CD4-positive, alpha-beta T cell (primary cell): ENCODE measurements at places on chromosomes 5 and 9.

DNA sequence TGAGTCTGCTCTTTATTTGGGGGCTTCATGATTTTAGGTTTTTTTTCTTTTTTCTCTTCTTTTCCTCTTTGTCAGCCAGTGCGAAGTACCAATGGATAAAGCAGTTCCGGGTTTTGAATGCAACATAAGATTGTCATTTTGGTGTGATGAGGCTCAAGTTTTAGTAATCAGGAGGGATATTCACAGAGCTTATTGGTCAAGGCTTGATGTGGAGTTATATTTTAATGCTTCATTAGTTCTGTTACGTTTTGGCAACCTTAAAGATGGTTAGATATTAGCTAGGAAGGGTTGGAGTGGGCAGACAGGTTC is 1.4 kb downstream of the PIK3R1 start:
- no peak for DNase-seq

GRCh38 chr5:66351813-66352212 is 207.7 kb downstream of the SREK1 start:
- DNase-seq = no peak

DNA sequence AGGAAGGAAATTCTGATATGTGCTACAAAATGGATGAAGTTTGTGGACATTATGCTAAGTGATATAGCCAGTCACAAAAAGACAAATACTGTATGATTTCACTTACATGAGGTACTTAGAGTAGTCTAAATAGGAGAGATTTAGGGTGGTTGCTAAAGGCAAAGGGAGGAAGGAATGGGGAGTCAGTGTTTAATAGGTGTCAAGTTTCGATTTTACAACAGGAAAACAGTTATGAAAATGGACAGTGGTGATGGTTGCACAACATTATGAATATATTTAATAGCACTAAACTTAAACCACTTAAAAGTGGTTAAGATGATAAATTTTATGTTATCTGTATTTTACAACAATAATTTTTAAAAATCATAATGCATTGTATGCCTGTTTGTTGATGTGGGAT is 40.4 kb upstream of the ECM2 start:
- DNase-seq = no peak

GRCh38 chr5:34919077-34919476 is 3.6 kb downstream of the BRIX1 start:
- no peak for DNase-seq

DNA sequence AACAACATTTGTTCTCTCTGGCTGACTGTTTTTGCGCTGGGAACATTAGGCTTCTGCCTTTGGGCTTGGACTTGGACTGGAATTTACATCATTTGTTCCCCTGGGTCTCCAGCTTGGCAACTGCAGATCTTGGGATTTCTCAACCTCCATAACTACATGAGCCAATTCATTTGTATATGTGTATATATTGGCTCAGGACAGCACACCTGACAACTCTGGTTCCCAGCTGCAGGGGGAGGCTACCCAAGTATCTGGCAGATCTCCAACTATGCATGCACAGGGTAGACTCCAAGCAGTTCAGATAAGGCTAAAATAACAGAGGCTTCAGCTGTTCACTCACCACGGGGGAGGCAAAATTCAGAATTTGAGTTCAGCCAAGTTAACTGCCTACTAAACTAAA is 31.6 kb upstream of the F2RL1 start:
- no peak for DNase-seq

DNA sequence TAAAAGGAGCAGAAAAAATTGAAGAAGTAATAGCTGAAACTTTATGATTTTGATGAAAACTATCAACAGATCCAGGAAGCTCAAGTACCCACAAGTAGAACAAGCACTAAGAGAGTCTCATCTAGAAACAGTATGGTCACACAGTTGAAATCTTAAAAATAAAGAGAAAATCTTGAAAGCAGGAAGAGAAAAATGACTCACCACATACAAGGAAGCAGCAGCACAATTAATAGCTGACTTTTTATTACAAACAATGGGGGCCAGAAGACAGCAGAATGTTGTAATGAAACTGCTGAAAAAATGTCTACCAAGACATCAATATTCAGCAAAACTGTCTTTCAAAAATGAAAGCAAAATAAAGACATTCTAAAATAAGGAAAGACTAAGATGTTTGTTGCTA is 1108.3 kb upstream of the DMAC1 start:
- no peak for DNase-seq

GRCh38 chr9:122097679-122098315 is 4.7 kb upstream of the TTLL11 start:
- no peak for DNase-seq

- peak; percentile 46 for DNase-seq
These were observed 56.0 kb upstream of the FAM174A start for GRCh38 chr5:100479079-100479688.

DNA sequence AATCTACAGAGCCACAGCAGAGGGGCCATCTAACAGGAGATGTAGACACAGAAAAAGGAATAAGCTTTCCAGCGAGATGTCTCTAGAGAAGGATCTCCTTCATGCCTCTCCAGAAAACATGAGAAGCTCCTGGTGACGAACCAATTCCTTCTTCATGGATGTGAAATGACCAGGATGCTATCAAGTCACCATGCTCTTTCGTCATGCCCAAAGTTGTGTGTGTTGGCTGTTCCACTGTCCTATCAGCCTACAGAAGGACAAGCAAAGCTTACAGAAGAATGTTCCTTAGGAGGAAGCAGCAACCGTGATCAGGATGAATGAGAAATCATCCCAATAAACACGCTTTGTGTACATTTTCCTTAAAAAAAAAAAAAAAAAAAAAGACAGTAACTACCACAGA is 54.4 kb downstream of the ALDH7A1 start:
- DNase-seq = no peak

DNA sequence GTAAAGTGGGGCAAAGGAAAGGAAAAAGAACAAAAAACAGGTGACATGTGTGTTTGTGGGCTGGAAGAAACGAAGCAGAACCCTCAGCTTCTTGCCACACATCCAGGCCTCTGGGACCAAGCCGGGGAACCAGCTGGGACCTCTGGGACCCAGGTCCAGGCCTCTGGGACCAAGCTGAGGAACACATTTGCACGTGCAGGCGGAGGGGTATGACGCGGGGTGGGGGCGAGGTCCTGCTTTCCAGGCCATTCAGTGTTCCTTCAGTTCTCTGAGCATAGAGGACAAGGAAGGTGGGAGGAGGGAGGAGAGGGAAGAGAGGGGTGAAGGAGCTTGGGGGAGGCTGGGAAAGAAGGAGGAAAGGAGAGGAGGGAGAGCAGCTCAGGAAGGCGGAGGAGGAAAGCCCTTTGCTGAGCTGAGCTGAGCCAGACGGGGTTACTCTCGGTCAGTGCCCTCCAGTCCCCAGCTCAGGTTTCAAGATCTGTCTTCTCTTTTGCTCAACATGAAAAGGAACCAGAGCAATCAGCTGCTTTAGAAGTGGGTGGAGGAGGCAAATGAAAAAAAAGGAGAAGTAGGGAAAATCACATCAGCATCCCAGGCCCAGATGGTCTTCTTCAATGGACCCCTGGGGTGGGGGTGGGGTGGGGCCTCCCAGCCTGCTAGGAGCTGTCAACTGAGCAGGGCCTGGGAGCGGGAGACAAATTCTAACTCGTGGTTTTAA is 59.1 kb downstream of the ABCA1 start:
- no peak for DNase-seq

GRCh38 chr5:1945606-1946005 is 62.9 kb upstream of the IRX4 start:
- no peak for DNase-seq

DNA sequence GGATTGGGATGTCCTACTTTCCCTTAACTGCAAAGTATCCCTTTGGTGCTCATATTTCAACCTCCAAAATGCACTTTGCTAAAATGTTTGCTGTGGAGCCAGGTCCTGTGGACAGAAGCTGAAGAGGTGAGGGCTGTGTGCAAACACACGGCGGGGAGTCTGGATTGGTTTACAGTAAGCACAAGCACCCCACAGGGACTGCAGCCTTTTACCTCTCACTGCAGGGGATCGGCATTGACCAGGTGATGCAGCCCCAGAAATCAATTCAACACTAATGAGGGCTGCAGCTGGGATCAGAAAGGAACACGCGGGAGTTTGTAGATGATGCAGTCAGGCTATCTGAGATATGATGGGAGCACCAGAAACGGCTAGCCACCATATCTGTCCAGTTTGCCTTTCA is 450.9 kb downstream of the CCDC171 start:
- no peak for DNase-seq

GRCh38 chr9:83521011-83521410 is 17.2 kb downstream of the FRMD3 start:
- DNase-seq = no peak

DNA sequence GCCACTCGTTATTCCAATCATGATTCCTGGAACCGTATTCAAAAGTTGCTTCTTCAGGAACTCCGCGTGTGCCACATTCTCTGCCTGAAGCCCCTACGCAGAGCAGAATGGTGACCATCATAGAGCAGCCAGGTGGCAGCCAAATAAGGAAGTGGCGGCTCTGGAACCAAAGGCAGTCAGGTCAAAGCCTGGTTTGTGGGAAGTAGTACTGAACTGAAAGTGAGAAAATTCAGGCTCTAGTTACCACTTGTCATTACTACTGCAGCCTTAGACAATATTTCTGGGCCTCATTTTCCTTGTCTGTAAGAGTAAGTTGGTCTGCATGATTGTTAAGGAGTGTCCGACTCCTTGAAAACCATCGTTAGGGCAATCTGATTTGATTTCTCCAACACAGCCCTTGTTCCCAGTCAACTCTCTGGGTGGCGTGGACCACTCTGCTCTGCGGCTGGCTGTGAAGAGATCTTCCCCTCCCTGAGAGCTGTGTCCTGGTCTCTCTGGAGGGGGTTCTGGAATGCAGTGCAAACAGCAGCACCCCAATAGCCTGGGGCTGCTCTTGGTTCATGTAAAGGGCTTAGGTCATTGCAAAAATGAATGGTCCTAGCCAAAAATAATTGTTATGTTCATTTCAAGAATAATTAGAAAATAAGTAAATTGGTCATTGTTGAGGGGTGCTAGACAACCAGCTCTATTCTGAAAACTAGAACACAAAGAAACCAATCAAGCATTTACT is 102.4 kb downstream of the MED27 start:
- no peak for DNase-seq

GRCh38 chr9:1469996-1470395 is 419.8 kb downstream of the DMRT2 start:
- DNase-seq = no peak

- DNase-seq = no peak
These were observed 128.7 kb downstream of the SPOCK1 start for GRCh38 chr5:137370096-137371071.

DNA sequence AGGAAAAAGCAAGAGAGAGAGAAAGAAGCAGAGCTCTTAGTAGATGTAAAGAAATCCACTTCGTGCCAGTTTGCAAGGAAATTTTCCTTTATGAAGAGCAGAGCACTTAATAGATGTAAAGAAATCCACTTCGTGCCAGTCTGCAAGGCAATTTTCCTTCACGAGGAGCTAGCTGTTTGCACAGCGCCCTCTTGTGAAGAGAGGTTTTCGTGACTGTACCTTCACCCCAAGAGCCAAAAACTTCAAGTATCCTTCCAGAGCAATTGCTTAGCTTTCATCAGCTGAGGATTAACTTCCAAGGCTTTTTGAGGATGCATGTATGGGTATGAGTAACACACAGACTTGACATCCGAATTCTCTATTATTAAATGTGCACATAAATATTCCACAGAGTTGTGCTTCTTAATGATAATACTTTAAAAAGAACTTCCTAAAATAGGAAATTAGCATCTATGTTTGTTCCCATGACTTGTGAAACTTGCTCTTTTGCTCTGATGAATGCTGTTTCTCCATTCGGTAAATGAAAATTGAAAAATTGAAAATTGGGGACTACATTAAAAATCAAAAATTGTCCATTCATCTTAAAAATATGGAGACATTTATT is 525.6 kb downstream of the PDE4D start:
- peak; percentile 7 for DNase-seq

DNA sequence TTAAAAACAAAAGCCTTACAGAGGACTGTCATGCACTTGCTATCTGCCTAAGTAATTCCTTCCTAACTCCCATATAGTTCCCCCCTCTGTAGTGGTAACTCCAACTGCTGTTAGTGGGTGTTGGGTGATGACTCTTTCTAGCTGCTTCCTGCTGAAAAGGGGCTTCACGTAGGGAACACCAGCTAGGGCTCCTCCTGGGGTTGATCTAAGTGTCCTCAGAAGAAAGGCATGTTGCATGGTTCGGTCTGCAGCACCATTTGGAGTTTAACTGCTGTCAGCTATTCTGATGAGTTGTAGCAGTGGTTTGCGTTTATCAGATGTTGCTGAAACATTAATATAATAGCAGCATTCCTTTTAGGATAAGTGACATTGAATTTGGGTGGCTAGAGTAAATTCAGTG is 281.9 kb upstream of the TUSC1 start:
- no peak for DNase-seq

DNA sequence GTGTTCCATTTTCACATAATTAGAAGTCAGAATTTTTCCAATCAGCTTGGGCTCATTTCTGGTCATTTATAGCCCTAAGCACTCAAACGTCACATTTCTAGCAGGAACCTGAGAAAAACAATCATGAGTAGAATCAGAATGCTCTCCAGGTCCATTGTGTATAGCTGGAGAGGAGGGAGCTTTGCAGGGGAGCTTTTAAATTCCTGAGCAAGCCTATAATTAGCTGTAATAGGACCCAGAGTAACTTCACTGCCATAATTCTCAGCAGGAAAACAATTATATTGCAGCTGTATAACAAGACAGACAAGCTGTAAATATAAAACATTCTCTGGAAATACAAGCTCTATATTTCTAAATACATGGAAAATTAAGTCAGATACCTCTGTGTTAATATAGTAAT is 637.6 kb upstream of the SGCD start:
- no peak for DNase-seq

DNA sequence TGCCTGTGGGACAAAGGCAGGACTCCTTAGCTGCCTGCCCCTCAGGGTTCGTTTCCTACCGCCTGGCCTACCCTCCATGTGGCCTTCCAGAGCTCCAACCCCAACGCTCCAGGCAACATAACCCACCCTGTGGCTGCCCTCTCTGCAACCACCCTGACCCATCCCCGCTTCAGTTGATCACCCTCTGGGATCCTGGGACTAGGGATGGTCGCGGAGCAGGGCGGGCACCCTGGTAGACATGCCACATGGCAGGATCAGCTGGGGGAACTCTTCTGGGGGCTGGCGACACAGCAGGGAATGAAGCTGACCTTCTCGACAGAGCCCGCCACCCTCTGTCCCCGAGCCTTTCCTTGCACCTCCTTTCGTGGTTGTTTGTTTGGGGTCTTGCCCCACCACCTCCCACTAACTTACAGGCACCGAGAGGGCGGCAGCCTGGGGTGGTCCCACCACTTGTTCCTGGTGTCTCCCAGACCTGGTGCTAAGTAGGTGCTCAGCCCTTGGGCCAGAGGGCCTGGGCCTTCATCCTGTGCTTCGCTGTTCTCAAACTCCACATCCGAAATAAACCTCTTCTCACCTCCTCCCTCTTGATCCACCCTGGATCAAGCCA is 243.1 kb downstream of the PBX3 start:
- no peak for DNase-seq
